Pancreas (tissue), 10 donors: ENCODE measurements at places on chromosomes 13 and 19.

DNA sequence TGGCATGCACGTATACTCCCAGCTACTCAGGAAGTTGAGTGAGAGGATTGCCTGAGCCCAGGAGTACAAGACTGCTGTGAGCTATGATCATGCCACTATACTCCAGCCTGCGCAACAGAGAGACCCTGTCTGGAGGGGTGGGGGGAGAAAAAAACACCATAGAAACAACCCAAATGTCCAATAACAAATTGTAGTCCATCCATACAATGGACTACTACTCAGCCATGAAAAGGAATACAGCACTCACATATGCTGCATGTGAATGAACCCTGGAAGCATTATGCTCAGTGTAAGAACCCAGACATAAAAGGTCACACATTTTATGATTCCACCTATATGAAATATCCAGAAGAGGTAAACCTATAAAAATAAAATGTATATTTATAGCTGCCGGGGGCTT lies 42.3 kb downstream of the CD320 start:
- H3K27me3 ChIP-seq: no peaks in the 10 kb centered on the region
- DNase-seq: no peak
- no peaks in the 10 kb centered on the region for H3K4me1 ChIP-seq
- no peaks in the 10 kb centered on the region for H3K36me3 ChIP-seq
- H3K4me3 ChIP-seq: no peak overlapping the region

DNA sequence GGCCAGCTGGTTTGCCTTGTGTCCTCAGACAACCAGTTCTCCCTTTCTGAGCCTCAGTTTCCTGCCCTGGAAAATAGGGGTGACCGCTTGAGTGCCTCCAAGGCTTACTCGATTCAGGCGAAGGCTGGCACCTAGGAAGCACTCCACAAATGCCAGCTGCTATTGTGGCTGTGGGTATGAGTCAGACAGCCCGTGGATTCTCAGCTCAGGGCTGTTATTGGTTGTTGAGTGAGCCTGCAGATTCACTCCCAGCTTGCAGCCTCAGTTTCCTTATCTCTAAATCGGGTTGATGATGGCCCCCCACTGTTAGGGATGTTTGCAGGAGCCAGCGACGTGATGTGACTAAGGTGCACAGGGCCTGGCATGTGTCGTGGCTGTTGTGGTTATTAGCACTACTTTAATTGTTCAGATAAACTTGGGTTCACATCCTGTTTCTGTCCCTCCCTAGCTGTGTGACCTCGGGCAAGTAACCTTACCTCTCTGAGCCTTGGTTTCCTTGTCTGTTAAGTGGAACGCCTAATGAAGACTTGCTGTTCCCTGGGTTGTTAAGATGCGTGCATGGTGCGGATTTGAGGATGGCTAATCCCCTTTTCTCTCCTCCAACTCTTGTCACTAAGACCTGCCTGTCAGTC lies 2.4 kb downstream of the MARK4 start:
- H3K4me3 ChIP-seq: no peak overlapping the region
- H3K27ac ChIP-seq: no peak overlapping the region
- peaks cover 5% of the 10 kb centered on the region for H3K4me1 ChIP-seq
- H3K36me3 ChIP-seq: no peaks in the 10 kb centered on the region
- no peaks in the 10 kb centered on the region for H3K27me3 ChIP-seq
- DNase-seq: no peak

- H3K4me3 ChIP-seq: no peak overlapping the region
- DNase-seq: no peak
- no peaks in the 10 kb centered on the region for H3K27me3 ChIP-seq
- H3K27ac ChIP-seq: peak overlapping the region; percentile 73
- no peaks in the 10 kb centered on the region for H3K36me3 ChIP-seq
Measured at GRCh38 chr19:49559928-49560327, 20.4 kb downstream of the NOSIP start.

GRCh38 chr19:39419003-39419402 lies 6.5 kb downstream of the PLEKHG2 start:
- no peaks in the 10 kb centered on the region for H3K4me1 ChIP-seq
- H3K36me3 ChIP-seq: no peaks in the 10 kb centered on the region
- DNase-seq: no peak
- H3K4me3 ChIP-seq: no peak overlapping the region
- H3K27me3 ChIP-seq: no peaks in the 10 kb centered on the region

GRCh38 chr19:31073485-31074198 lies 275.6 kb downstream of the TSHZ3 start:
- H3K4me1 ChIP-seq: no peaks in the 10 kb centered on the region
- H3K27me3 ChIP-seq: no peaks in the 10 kb centered on the region
- H3K4me3 ChIP-seq: no peak overlapping the region
- no peak for DNase-seq
- H3K36me3 ChIP-seq: no peaks in the 10 kb centered on the region

DNA sequence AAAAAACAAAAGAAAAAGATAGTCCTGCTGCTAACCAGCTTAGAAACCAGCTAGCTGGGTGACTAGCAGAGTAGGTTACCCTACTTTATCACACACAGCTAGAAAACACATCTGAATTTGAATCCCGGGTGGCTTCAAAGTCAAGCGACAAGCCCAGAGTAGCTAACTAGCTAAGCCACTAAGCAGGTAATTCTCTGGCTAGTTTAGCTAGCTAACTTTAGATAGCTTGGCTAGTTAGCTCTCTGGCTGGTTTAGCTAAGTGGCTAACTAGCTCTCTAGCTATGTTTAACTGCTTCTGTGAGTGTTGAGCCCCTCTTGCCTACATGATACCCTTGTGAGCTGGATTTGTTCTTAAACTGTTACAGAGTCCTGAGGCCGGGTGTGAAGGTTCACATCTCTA lies 12.4 kb downstream of the MYH14 start:
- no peaks in the 10 kb centered on the region for H3K36me3 ChIP-seq
- H3K27me3 ChIP-seq: no peaks in the 10 kb centered on the region
- H3K4me3 ChIP-seq: no peak overlapping the region
- H3K4me1 ChIP-seq: no peaks in the 10 kb centered on the region
- DNase-seq: no peak

- no peaks in the 10 kb centered on the region for H3K36me3 ChIP-seq
- DNase-seq: no peak
- no peaks in the 10 kb centered on the region for H3K4me1 ChIP-seq
Measured at GRCh38 chr13:94333131-94333820, 146.2 kb downstream of the DCT start.

DNA sequence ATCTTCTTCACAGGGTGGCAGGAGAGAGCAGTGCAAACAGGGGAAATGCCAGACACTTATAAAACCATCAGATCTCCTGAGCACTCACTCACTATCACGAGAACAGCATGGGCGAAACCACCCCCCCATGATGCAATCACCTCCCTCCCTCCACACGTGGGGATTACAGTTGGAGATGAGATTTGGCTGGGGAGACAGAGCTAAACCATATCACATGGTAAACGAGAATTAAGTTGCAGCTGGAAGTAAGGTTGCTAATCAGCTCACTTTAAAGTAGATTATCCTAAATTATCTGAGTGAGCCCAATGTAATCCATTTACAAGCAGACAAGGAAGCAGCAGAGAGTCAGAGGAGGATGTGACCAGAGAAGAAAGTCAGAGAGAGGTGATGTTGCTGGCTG lies 102.2 kb upstream of the IPO5 start:
- no peaks in the 10 kb centered on the region for H3K27me3 ChIP-seq
- no peaks in the 10 kb centered on the region for H3K4me1 ChIP-seq
- no peak overlapping the region for H3K27ac ChIP-seq
- no peak for DNase-seq
- no peaks in the 10 kb centered on the region for H3K36me3 ChIP-seq

- H3K27me3 ChIP-seq: no peaks in the 10 kb centered on the region
- H3K4me3 ChIP-seq: no peak overlapping the region
- no peaks in the 10 kb centered on the region for H3K4me1 ChIP-seq
- no peaks in the 10 kb centered on the region for H3K36me3 ChIP-seq
- no peak overlapping the region for H3K27ac ChIP-seq
Measured at GRCh38 chr19:50349277-50350057, 16.0 kb downstream of the NAPSA start.

- no peaks in the 10 kb centered on the region for H3K36me3 ChIP-seq
- no peaks in the 10 kb centered on the region for H3K27me3 ChIP-seq
- H3K27ac ChIP-seq: no peak overlapping the region
- no peak overlapping the region for H3K4me3 ChIP-seq
Measured at GRCh38 chr19:56718231-56718630, 46.7 kb upstream of the ZNF835 start.

- H3K27me3 ChIP-seq: no peaks in the 10 kb centered on the region
- DNase-seq: no peak
- H3K4me3 ChIP-seq: no peak overlapping the region
Measured at GRCh38 chr13:100208626-100209025, 119.7 kb downstream of the PCCA start.

DNA sequence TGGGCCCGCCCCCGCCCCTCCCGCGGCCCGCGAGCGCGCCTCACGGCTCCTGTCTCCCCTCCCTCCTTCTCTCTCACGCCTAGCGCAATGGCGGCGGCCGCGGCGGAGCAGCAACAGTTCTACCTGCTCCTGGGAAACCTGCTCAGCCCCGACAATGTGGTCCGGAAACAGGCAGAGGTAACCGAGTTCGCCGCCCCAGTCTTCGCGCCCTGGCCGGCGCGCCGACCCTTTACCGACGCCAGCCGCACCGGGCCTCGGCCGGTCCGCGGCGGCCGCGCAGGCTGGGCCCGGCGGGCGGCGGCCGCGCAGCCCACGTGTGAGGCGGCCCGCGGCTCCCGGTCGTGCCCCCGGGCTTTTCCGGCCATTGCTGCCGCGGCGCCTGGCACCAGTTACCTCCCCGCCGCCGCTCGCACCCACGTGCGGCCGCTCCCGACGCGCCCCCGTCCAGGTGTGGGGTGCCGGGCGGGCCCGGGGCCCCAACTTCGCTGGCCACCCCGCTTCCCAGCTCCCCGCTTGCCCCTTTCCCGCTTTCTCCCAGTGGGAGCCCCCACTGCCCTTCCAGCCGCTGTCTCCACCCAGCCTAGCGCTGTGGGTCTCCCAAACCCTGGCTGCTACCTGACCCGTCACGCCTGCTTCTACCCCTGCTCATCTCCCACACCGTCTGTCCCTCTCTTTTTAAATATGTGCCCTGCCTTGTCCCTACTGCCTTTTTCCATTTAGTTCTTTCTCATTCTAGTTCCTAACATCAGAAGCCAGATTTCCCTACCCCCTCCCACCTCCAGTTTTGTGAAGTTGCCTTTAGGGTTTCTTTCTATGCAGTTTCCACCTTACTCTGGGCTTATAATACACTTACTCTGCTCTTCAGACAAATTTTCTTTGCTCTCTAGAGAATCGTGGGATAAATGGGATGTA lies 23.4 kb downstream of the IPO5 start:
- H3K27me3 ChIP-seq: no peaks in the 10 kb centered on the region
- H3K36me3 ChIP-seq: no peaks in the 10 kb centered on the region
- DNase-seq: peak; percentile 56
- peak overlapping the region; percentile 95 for H3K27ac ChIP-seq

- H3K27ac ChIP-seq: peak overlapping the region; percentile 95
- no peaks in the 10 kb centered on the region for H3K27me3 ChIP-seq
- peak; percentile 70 for DNase-seq
- H3K4me3 ChIP-seq: peak overlapping the region; percentile 59
- no peaks in the 10 kb centered on the region for H3K36me3 ChIP-seq
Measured at GRCh38 chr19:53102756-53103233, 427 bp downstream of the ZNF160 start.

DNA sequence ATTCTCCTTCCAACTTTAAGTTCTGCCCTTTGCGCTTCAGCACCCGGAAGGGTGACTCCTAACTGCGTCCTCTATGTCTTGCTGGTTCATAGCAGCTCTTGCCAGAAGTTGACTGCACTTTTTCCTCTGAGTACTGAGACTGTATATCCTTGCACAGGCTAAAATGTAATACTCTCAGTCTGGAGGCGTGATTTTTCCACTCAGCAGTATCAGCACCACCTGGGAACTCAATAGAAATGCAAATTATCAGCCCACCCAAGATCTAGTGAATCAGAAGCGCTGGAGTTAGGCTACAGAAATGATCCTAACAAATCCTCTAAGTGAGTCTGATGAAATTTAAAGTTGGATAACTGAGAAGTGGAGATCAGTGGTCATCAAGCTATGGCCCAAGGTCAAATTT lies 1611.9 kb upstream of the SLC10A2 start:
- no peak overlapping the region for H3K4me3 ChIP-seq
- no peak overlapping the region for H3K27ac ChIP-seq
- no peaks in the 10 kb centered on the region for H3K27me3 ChIP-seq

DNA sequence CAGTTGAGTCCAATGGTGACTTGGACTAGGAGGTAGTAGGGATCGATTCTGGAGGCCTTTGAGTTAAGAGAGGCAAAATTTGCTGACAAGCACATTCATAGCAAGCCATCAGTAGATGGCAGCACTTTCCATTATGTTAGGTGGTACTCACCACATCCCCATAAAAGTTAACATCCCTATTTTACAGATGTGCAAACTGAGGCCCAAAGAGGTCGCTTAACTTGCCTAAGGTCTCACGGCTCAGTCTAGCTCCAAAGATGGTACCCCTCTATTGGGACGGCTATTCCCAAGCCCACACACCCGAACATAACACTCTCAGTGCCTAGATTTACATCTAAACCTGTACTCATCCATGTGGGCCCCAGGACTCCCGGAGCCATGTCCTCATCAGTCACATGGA lies 21.5 kb upstream of the FOSB start:
- H3K4me3 ChIP-seq: no peak overlapping the region
- peaks cover 19% of the 10 kb centered on the region for H3K4me1 ChIP-seq
- H3K27ac ChIP-seq: no peak overlapping the region
- no peaks in the 10 kb centered on the region for H3K27me3 ChIP-seq
- H3K36me3 ChIP-seq: no peaks in the 10 kb centered on the region

DNA sequence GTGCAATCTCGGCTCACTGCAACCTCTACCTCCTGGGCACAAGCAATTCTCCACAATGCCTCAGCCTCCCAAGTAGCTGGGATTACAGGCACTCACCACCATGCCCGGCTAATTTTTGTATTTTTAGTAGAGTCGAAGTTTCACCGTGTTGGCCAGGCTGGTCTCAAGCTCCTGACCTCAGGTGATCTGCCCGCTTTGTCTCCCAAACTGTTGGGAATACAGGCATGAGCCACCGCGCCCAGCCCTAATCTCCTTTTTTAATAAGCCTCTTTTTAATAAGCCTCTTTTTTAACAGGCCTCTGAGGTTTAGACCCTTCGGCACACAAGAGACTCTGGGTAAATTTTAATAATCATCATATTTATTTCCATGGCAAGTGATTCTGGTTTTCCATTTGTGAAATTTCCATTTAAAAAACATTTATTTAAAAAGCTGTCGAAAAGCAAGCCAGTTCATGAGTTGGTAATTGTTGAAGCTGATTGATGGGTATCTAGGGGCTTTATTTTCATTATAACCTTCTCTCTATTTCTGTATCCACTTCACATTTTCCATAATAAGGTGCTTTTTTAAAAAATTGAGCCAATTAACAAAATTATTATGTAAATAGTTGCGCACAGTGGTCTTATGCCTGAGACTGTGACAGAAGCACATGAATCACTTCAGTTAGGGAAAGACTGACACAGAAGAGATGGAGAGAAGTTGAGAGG lies 11.8 kb downstream of the POU2F2 start:
- no peak for DNase-seq
- H3K4me3 ChIP-seq: no peak overlapping the region
- no peaks in the 10 kb centered on the region for H3K27me3 ChIP-seq
- H3K4me1 ChIP-seq: no peaks in the 10 kb centered on the region
- no peaks in the 10 kb centered on the region for H3K36me3 ChIP-seq
